Stimulated activated CD4-positive, alpha-beta T cell treated with anti-CD3 and anti-CD28 coated beads, TNF-alpha, amount 100 ng/mL, for 24 hours (primary cell): ENCODE measurements at places on chromosomes 2 and 18.

DNA sequence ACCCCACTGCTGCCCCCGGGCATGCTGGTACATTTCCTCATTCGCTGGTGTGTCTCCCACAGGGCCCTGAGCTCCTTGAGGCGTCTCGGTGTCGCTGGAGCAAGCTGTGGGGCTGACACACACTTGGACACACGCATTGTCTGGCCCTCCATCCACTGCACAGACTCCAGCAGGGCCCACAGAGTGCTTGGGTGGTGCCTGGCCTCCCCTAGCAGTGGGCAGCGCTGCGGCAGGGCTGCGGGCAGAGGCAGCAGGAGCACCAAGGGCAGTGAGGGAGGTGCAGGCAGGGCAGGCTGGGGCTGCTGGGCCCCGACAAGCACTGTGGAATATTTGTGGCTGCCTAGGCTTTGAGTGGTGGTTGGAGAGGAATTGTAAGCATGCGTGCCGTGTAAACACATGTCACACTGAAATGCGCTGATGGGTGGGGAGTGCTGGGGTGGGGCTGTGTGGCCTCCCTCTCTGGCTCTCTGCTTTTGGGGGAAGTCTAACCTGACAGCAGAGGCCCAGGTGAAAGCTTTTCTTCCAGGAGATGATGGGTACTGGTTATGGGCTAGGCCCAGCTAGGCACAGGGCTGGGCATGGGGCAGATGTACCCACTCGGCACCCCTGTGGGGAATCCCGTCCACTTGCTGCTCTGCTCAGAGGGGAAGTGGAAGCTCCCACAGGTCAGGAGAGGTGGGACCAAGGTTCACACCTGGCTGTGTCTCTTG lies 55.5 kb upstream of the HS6ST1 start:
- no peak for DNase-seq

GRCh38 chr2:168355121-168355520 lies 101.0 kb upstream of the CERS6 start:
- no peak for DNase-seq

- no peak for DNase-seq
Observed at GRCh38 chr2:239919774-239920692, 105.1 kb downstream of the NDUFA10 start.

GRCh38 chr2:156574112-156574511 lies 137.9 kb downstream of the GPD2 start:
- DNase-seq = no peak

- DNase-seq = no peak
Observed at GRCh38 chr2:98367721-98368120, 21.5 kb downstream of the CNGA3 start.

GRCh38 chr2:21059885-21060610 lies 16.2 kb upstream of the APOB start:
- no peak for DNase-seq

GRCh38 chr18:24878289-24878688 lies 417.9 kb downstream of the HRH4 start:
- DNase-seq = no peak

- peak; percentile 48 for DNase-seq
Observed at GRCh38 chr2:85852937-85853498, 35.8 kb downstream of the ST3GAL5 start.

- no peak for DNase-seq
Observed at GRCh38 chr18:23552505-23552904, 33.8 kb downstream of the NPC1 start.

- DNase-seq = no peak
Observed at GRCh38 chr2:216243026-216243425, 129.3 kb downstream of the MARCHF4 start.

DNA sequence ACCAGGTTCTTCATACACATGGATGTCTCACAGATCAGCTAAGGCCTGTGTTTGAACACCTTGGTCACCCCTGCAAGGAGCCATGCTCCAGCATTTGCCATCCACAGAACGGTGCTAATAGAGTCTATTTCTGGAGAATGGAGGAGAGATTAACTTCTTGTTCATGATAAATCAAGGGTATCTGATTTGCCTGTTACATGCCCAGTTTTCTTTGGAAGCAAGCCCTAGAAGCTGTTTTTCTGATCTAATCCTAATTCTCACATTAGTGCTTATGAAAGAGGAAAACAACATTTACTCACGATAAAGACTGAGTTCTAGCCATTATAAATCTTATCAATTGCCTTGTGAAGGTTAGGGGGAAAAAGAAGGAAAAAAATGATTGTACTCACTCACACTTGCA lies 119.6 kb upstream of the DTNA start:
- DNase-seq = no peak

DNA sequence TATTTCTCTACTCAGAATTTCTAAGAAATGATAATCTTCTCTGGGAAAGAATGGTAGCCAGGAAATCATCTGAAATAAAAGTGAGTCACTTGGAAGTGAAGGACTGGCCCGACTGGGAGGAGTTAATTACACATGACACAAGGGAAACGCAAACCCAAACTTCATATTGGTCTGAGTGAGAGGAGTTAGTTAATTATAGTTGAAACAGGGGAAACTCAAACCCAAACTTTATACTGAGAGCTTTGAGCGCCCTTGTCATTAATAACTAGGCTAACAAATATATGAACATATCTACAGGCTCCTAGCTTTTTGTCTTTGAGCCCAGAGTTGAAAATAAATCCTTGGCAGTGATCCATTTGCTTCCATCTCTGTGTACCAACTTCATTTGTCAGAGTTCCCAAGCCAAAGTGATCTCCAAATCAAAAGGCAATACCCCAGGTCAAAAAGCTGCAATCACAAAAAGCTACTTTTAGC lies 187.8 kb upstream of the COL3A1 start:
- no peak for DNase-seq

DNA sequence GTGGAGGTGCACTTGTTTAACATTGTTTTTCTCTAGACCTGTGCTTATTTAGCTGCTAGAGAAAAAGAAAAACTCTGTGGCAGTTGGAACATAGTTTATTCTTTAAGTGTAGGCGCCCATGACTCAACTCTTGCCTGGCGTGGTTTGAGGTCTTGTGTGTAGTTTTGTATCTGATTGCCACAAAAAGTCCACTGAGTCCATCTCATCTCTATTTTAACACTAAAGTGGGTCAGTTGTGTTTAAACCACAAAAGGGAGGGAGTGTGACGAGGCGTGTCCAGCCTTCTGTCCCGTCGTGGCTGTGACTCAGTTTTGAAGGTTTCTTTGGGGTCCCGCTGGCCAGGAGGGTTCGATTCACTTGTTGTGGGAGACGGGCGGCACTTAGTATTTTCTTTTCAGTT lies 15.3 kb upstream of the UGT1A9 start:
- DNase-seq = no peak
